ENCODE measurements at places on chromosomes 7 and 10. TPM values are rescaled to one million over a fixed set of nuclear protein-coding genes. Genes with fewer than 3 reads are reported as not detected.

The PLEKHA8 gene
- 11.6 TPM for total RNA-seq

The ASAH2 gene
- 5.2 TPM for total RNA-seq

The CTTNBP2 gene
- total RNA-seq, result not detected

The HACD1 gene
- total RNA-seq, result 0.61 TPM

The CPA4 gene
- not detected for total RNA-seq

The CH25H gene
- not detected for total RNA-seq
